ENCODE measurements at places on chromosomes 5 and 9.
A peak's percentile ranks its signal among the peaks of the same experiment; 100 is the strongest.

DNA sequence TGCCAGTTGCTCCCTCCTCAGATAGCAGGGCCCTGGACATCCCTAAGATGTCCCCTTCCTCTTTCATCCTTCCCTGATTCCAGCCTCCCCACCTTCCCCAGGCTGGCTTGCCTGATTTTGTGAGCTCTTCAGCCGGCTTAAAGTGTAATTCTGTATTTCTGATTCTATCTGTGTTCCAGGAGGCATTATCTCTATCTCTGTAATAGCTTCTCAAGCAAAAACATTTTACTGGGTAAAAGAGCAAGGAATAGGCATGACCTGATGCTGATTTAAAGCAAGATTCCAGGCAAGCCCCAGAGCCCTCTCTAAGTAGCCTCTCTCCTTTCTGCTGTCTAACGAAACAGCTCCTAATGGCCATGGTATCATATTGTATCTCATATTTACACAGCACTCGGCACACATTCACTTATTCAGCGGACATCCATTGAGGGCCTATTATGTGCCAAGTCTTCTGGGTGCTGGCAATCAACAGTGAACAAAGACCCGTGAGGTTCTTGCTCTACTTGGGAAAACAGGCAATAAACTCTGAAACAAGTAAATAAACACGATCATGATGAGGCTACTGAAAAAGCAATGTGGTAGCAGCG, 100.9 kb upstream of the MSX2 start:
- no peak for DNase-seq

- peak; percentile 49 for DNase-seq
Measured at GRCh38 chr5:66814146-66814991, 218.2 kb downstream of the MAST4 start.

GRCh38 chr5:35803191-35803651, 53.5 kb upstream of the IL7R start:
- peak; percentile 74 for DNase-seq

DNA sequence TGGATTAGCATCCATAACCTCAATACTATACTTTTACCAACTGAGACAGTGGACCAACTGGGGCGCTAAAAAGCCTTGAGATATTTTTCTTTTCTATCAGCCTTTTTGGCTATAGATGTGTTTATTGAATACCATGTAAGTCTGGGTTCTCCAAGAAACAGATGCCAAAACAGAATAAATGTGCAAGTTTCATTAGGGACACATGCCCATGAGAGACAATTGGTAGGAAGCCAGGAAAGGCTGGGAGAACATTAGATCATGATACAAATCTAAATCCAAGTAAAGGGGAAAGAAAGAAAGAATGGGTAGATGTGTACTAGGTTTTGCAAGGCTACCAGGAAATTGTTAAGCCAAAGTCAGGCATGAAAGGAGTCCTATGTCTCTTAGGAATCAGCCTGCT, 152.5 kb downstream of the KCTD16 start:
- no peak for DNase-seq

DNA sequence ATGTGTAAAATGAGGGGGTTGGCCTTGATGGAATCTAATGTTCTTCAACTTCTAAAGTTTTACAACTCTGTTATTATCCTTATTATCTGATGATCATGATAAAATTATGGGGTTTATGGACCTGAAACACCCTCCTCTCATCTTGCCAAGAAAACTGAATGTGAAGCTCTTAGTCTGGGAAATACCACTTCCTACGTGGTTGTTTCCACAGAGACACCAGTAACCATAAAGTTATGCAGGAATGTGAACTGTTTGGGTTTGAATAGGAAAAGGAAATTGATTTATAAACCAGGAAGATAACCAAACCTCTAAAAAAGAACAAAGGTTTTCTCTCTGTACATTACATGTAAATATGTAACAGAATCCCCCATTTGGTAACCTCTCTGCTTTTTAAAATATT, 28.3 kb upstream of the RAI14 start:
- DNase-seq = no peak

- DNase-seq = no peak
Measured at GRCh38 chr9:134971196-134971595, 53.5 kb upstream of the FCN1 start.

- DNase-seq = no peak
Measured at GRCh38 chr9:130225071-130225470, 40.5 kb upstream of the HMCN2 start.

GRCh38 chr9:86825299-86825698, 122.0 kb downstream of the GAS1 start:
- no peak for DNase-seq

GRCh38 chr9:83041771-83042170, 21.2 kb downstream of the RASEF start:
- no peak for DNase-seq

GRCh38 chr9:27487927-27488326, 36.2 kb upstream of the IFNK start:
- DNase-seq = no peak

- DNase-seq = no peak
Measured at GRCh38 chr9:121021301-121021700, 28.8 kb downstream of the C5 start.

DNA sequence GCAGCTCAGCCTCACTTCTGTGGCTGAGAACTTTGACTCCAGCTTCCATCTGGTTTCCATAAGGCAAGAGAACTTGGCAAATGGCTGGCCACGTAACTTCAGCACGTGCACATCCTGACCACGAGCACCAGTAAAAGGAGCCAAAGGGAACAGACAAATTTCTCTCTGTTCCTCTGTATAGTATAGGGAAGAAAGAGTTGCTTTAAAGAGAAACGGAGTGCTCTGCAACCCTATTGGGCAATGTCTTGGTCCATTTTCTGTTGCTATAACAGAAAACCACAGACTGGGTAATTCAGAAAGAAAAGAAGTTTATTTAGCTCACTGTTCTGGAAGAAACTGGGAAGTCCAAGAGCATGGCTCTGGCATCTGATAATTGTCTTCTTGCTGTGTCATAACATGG, 558.7 kb downstream of the ACTL7B start:
- DNase-seq = no peak

GRCh38 chr5:146124580-146124979, 19.2 kb upstream of the PLAC8L1 start:
- no peak for DNase-seq

DNA sequence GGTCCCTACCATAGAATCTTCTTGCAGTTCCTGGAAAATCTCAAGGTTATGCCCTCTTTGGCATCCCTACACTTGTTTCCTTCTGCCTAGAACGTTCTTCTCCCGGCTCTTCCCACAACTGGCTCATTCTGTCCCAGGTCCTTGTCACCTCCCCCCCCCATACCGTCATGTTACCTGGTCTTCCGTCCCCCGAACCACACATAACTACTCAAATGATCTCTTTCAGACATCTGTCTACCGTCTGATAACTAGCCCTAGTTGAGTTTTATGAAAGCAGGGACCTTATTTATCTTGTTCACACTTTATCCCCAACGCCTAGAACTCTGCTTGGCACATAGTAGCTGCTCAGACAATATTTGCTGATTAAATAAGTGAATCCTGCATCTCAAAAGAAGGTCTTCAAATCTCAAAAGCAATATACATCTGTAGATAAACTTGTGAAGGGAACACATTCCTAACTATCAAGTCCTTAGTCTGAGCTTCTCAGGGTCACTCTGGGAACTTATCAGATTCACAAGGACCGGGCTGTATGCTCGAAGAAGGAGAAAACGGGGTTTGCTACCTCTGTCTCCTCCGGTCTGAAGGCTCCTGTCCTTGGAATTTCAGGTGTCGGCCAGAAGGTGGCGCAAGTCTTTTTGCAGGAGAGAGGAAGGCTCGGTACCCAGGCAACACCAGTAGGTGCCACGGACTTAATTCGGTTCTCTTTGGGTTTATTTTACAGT, 30.0 kb downstream of the LCP2 start:
- peak; percentile 3 for DNase-seq

DNA sequence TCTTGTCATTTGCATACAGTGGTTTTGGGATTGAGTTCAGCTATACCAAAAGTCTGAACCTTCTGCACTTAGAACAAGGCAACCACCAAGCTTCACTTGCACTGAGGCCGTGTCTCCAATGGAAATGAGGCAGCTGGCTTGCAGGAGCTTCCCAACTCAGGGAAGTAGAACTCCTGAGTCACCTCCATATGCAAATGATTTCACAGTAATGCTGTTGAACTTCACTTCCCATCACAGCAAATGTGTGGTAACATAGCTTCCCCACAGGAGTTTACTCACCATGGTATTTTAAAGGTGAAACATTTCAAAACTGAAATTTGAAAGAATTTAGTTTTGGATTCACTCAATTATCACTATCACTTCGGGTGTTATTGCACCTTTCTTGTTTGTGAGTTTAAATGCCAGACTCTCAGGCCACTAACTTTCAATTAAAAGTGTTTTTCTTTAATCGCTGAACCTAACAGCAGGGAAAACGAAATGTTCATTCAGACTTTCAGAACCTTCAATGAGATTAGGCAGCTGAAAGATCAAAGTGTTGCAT, 9.0 kb downstream of the CD274 start:
- DNase-seq = no peak

DNA sequence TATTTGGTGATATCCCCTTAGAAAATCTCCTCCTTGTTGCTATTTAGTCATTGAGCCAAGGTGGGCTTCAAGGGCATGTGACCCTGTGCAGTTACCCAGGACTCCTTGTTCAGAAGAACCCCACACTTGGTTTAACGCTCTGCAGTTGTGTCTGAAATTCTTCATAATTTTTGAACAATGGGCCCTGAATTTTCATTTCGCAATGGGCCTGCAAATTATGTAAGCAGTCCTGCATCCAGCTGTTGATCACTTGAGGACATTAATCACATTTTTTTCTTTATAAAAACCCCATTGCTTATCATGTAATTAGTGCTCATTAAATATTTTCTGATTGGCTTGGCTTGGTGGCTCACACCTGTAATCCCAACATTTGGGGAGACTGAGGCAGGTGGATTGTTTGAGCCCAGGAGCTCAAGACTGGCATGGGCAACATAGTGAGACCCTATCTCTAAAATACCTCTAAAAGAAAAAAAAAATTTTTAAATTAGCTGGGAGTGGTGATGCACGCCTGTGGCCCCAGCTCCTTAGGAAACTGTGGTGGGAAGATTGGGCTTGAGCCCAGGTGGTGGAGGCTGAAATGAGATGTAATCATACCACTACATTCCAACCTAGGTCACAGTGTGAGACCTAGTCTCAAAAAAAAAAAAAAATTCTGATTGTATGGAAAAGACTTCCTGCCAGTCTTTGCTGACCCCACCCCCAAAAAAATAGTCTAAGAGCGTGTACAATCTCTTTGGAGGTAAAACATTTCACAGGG, 194.2 kb upstream of the HAPLN1 start:
- DNase-seq = no peak

DNA sequence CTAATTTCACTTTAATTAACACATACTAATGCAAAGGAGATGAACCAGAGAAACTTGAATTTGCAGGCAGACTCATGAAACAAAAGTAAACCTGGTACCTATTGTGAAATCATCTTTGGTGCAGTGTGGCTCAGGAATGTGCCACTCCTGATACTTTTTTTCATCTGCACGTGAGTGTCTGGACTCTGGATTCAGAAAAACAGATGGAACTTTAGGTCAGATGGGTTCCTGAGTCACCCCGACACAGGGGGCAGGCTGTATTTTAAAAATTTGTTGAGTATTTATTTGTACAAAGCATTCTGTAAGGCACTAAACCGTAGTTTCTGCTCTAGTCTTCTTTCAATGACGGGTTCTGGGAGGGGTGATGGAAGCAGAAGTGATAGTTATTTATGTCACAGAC, 52.2 kb upstream of the TUT7 start:
- DNase-seq = no peak

DNA sequence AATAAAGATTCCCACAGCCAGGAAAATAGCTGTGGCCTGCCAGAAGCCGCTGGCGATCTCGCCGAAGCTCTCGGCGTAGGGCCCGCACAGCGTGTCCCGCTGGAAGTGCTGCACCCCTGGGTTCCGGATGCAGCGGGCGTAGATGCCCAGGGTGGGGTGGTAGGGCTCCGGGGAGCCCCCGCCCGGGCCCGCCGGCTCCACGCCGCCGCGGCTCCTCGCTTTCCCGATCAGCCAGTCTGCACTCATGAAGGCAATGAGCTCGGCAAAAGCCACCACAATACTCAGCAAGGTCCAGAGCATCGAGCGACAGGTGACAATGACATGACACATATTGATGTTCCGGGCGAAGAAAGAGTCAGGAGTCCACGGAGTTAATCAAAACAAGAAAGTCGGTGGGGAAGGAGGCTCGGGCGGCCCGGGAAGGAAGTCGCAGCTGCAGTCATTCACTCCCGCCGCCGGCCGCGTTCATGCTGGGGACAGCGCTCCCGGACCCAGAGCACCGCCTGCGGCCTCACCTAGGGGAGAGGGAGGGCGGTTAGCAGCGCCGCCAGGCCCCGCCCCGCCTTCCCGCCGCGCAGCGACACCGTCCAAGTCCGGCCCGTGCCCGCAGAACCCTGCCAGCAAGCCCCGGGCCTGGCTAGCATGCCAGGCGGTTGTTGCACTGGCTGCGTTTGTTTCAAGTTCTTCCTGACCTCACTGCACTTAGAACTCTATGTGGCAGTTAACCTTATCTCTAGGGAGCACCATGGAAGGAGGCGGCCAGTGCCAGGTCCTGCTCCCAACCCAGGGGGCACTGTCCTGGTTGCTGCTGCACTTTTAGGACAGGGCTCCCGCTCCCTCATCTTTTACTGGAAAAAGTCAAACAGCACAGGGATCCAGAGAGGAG, 138.4 kb downstream of the LHFPL2 start:
- no peak for DNase-seq

DNA sequence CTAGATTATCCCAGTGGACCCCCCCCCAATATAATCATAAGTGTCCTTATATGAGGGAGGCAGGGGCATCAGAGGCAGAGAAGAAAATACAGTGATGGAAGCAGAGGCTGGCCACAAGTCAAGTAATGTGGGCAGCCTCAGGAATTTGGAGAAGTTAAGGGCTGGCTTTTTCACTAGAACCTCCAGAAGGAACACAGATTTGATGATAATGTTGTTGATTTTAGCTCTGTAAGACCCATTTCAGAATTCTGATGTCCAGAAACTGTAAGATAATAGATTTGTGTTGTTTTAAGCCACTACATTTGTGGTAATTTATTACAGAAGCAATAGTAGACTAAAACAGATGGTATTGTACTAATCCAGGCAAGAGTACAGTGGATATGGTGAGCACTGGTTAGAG, 36.3 kb upstream of the LRRTM2 start:
- DNase-seq = no peak

- DNase-seq = no peak
Measured at GRCh38 chr5:64949331-64949730, 180.6 kb downstream of the CWC27 start.

DNA sequence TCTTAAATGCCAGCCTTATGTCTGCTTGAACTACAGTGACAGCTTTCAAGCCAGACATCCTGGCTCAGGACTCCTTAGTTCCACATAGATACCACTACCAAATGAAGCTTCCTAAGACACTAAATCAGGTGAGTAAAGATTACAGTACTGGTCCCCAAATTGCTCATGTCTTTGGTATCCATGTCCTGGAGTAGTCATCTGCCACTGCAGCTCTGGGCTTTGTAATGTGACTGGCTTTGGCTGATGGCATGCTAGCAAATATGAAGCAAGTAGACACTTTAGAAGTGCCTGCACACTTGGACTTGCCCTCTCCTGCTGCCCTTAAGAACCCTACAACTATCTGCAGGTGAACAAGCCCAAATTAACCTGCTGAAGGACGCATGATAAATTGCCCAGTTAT, 334.9 kb downstream of the BNC2 start:
- DNase-seq = no peak

- DNase-seq = no peak
Measured at GRCh38 chr5:159768243-159768642, 148.0 kb upstream of the ADRA1B start.

All from SHP77 (cell line).